Endodermal cell (in vitro differentiated cells): ENCODE measurements at places on chromosomes 16 and 17. TPM values are rescaled to one million over a fixed set of nuclear protein-coding genes. Genes with fewer than 3 reads are reported as not detected.

Gene SSTR5
- total RNA-seq = 1.3 to 3.1 TPM (median 1.5 TPM) in 3 replicates

Gene TMIGD1
- not detected in 3 replicates for total RNA-seq

Gene PRPSAP2
- total RNA-seq = 57.6 and 61.6 TPM in 2 replicates

GRCh38 chr17:57337390-57337789 is 81.1 kb downstream of the MSI2 start:
- DNase-seq = no peak

- DNase-seq = no peak
These were observed 19.7 kb upstream of the SNTB2 start for GRCh38 chr16:69166946-69167930.

DNA sequence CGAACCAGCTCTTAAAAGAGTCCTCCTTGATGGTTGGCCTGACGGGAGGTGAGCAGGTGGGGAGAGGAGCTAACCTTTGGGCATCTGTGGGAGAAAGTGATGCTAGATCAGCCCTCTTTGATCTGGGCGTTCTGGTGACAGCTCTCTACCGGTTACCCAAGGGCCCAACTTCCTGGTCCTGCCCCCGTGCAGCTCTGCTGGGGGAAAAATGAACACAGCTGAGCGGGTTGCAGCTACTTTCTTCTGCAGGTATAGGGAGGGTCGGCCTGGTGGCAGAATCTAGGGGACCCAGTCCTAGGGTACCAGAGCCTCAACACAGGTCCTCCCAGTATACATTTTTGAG is 2.9 kb downstream of the SHISA9 start:
- no peak for DNase-seq
